ENCODE measurements at places on chromosomes 16 and 17. TPM values are rescaled to one million over a fixed set of nuclear protein-coding genes. Genes with fewer than 3 reads are reported as not detected.

- DNase-seq: no peak
Measured at GRCh38 chr16:4578961-4579530, 22.9 kb downstream of the C16orf96 start.

- no peak for DNase-seq
Measured at GRCh38 chr16:83623091-83623730, 184.6 kb upstream of the HSBP1 start.

- DNase-seq: no peak
Measured at GRCh38 chr17:56777859-56778258, 55.9 kb downstream of the C17orf67 start.

DNA sequence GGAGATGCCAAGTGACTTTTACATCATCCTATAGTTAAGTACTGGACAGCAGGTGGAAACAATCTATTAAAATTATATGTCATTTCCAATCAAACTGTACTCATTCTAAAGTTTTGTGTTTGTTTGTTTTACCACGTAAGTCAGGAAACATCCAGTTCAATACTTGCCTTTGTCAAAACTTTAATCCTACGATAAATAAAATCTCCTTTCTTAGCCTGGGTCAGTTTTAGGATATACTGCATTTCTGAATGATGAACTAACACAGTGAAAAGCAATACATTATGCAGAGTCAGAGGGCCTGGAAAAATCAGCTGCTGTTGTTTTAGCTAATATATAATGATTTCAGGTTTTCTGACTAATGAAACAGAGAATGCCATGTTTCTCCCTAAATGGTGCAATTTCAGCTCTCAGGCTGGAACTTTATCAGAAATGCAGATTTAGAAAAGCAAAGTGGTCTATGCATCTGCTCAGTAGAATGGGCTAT lies 756.4 kb downstream of the CDH11 start:
- DNase-seq: no peak

- no peak for DNase-seq
Measured at GRCh38 chr17:48704361-48705248, 17.7 kb downstream of the PRAC1 start.

GRCh38 chr17:80751946-80752581 lies 207.4 kb downstream of the RPTOR start:
- DNase-seq: no peak

DNA sequence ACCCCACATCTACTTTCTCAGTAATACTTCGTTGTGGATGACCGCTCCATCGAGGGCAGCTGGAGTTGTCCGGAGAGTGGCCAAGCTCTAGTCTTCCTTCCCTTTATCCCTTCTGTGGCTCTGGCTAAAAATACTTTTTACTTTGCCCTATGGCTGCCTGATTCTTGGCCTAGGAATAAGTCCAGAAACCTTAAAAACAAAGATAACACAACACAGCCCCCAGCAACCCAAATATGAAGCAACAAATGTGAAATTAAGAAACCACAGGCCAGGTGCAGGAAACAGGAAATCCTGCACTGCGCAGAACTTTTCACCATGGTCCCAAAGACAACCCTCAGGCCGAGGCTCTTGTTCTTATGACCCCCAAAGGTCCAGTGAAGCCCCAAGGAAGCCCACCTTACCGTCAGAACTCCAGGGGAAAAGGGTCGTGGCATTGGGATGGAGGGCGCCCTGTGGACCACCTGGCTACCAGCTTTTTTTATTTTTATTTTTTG lies 26.0 kb downstream of the TK2 start:
- DNase-seq: no peak

- no peak for DNase-seq
Measured at GRCh38 chr16:10741844-10742243, 1.8 kb upstream of the NUBP1 start.

DNA sequence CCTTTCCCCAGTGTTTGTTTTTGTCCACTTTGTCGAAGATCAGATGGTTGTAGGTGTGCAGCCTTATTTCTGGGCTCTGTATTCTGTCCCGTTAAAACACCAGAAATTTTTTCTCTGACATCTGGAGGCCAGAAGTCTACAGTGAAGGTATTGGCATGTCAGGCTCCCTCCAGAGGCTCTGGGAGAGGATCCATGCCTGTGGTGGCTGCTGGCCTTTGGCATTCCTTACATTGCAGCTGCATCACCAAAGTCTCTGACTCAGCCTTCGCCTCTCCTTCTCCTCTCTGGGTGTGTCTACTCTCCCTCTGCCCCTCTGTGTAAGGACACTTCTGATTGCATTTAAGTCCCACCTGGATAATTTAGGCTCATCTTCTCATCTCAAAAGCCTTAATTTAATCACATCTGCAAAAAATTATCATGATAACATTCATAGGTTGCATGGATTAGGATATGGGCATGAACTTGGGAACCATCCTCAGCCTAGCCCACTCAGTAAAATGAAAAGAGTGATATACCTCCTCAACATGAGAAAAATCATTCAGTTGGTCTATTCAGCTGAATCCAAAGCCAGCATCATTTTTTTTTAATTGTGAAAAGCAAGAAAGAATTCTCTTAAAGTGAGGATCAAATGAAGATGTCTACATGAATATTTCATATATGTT lies 78.0 kb downstream of the MAP2K6 start:
- peak; percentile 51 for DNase-seq

DNA sequence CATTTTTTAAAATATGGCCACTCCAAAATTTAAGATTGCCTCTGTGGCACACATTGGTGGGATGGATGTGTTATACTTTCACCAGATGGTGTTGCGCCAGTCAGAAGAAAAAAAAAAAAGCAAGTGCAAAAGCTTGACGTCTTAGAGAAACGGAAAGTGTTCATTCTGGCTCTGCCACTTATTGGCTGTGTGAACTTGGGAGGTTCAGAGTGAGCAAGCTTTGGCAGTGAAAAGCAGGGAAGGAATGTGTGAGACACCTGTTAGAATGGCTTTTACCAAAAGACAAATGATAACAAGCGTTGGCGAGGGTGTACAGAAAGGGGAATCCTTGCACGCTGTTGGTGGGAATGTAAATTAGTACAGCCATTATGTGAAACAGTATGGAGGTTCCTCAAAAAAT lies 298.0 kb downstream of the TMEM114 start:
- DNase-seq: no peak

- DNase-seq: peak; percentile 64
Measured at GRCh38 chr16:85015481-85016187, 4.3 kb upstream of the ZDHHC7 start.

DNA sequence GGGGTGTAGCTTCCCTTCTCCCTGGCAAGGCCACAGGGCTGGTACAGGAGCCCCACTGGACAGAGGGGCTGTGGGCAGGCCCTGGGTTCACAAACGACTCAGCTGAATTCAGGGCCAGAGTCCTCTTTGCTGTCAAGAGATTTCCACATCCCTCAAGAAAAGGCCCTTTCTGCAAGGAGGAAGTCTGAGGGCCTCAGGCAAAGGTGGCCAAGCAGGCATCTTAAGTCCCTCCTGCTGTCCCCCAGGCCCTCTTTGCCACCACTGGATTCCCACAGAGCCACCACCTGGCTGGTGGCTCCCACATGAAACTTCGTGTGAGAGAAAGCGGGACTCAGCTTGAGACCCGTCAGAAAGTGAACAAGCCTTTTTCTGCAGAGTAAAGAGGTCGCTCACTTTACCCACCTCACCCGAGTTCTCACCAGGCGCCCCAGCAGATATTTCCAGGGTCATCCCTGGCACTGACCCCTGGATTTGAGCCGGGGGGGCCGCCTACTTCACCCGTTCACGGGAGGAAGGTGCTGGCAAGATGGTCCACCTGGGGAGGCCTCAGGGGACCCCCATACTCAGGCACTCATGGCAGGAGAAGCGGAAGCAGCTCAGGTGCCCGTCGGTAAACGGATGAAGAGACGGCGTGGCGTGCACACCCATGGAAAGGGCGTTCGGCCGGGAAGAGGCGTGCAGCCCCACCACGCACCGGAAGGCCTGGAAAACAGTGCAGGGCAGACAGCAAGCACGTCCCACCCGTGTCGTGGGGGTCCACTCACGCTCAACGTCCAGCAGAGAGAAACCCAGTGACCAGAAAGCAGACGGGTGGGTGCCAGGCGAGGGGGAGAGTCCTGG lies 3.6 kb downstream of the RNF166 start:
- no peak for DNase-seq

DNA sequence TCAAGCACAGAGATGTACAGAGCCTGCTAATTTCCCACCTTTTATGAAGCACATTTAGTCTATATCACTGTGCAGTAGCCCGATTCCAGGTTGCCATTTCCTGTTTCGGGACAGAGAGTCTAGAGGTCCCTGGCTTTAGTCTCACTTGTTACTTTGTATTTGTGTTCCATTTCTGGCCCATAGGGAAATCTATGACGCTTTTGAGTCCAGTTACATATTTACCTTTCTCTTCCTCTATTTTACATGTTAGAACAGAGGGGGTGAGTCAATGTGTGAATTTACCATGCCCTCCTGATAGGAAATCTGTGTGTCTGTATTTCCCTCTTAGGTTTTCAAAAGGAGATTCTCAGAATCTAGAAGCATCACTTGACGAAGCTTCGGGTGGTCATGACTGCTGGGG lies 227.1 kb upstream of the ZFHX3 start:
- no peak for DNase-seq

DNA sequence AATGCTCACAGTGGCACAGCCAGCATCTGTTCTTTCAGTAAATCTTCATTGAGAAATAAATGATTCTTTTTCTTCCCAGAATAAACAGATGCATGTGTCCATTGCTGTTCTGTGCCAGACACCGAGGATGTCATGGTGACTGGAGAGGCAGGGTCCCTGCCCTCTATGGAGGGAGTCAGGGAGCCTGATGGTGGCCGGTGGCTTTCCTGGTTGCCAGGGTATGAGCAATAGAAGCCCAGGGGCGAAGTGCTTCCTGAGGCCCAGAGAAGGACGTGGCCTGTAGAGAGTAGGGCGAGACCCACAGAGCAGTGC lies 29.9 kb upstream of the NUDT16L1 start:
- DNase-seq: no peak

GRCh38 chr16:58306327-58306726 lies 11.5 kb upstream of the PRSS54 start:
- peak; percentile 64 for DNase-seq

GRCh38 chr17:42090964-42091790 lies 7.1 kb downstream of the ZNF385C start:
- DNase-seq: no peak

DNA sequence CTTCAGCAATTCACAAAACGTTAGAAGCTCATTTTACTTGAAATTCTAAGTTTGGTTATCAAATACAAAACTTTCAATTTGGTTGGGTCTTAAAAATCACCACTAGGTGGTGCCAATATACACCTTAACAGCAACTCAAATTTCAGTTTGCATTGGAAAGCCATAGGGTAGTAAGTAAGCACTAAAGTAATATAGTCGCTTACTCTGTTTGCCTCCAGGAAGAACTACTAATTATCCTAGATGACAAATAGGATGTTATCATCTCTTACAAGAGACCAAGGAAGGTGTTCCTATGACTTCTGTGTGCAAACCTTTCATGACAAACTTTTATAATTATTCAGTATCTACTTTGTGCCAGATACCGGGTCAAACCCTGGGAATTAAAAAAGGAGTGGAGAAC lies 93.3 kb downstream of the MYO1D start:
- peak; percentile 80 for DNase-seq

GRCh38 chr16:57635266-57636097 lies 7.1 kb downstream of the ADGRG1 start:
- DNase-seq: no peak

GRCh38 chr17:15233971-15234370 lies 31.2 kb downstream of the PMP22 start:
- no peak for DNase-seq

DNA sequence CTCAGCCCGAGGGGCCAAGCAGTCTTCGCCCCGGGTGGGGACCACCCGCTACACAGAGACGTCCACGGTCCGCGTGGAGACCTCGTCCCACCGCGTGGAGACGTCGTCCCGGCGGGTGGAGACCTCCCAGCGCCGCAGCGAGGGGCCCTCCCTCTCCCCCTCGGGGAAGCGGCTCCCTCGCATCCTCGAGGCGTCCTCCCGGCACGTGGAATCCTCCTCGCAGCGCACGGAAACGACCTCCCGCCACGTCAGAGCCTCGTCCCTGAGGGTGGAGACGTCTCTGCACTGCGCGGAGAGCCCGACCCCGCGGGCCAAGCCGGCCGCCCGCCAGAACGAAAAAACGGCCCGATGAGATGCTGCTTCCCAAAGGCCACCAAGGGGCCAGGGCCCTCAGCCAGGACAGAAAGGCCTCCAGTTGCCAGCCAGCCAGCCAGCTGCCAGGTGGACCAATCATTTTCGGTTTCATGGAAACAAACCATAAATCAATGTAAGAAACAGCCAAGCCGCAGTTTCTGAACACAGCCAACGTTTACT lies 424 bp downstream of the C17orf100 start:
- no peak for DNase-seq

DNA sequence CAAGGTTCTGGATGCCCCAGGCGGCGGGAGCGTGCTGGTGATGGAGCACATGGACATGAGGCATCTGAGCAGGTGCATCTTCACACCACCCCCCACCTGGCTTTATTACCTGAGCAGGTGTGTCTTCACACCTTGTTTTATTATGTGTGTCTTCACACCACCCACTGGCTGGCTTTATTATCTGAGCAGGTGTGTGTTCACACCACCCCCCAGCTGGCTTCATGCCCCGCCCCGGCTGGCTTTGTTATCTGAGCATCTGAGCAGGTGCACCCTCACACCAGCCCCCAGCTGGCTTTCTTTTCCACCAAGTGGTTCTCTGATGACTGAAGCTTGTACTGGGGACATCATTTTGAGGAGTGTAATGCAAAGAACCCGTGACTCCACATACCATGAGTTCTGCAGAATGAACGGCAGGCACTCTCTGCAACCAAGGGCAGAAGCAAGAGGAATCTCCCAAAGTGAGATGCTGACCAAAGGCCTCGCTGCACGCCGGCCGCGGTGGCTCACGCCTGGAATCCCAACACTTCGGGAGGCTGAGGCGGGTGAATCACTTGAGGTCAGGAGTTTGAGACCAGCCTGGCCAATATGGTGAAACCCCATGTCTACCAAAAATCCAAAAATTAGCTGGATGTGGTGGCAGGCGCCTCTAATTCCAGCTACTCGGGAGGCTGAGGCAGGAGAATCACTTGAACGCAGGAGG lies 2.6 kb downstream of the FN3KRP start:
- DNase-seq: no peak

AKTIP gene
- total RNA-seq: 70.8 TPM

TBC1D3K gene
- total RNA-seq: not detected

UTS2R gene
- total RNA-seq: not detected

TANC2 gene
- total RNA-seq: 139 TPM

KRT25 gene
- total RNA-seq: not detected

GRB7 gene
- total RNA-seq: 9.0 TPM

SF3B3 gene
- total RNA-seq: 58.1 TPM

C16orf46 gene
- 0.26 TPM for total RNA-seq

Data from bronchial epithelial cell (primary cell).